Left ventricle myocardium superior (tissue), 1 donor: ENCODE measurements at places on chromosomes 4 and X. TPM values are rescaled to one million over a fixed set of nuclear protein-coding genes. Genes with fewer than 3 reads are reported as not detected.

IDUA gene
- 8.7 TPM for total RNA-seq

MID1 gene
- 5.9 TPM for total RNA-seq

MGAT4D gene
- not detected for total RNA-seq

PI4K2B gene
- total RNA-seq, result 2.0 TPM

DTHD1 gene
- 0.10 TPM for total RNA-seq

GPR34 gene
- total RNA-seq, result 8.6 TPM

DNA sequence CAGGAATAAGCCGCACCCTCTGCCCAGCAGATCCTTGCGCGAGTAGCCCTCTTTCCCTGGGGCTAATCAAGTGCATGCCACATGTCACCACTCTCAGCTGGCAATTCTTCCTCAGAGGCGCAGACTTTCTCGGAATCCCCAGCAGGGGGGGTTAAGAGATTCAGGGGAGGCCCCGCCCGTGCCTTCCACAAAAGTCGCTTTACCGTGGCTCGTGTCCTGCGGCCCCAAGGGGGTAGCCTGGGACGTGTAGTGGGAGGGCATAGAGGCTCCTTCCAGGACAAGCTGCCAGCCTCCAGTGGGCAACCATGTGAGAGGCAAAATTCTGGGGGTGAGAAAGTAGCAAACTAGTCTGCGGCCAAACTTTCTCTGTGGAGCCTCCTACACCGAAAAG lies 652 bp downstream of the SRPX start:
- DNase-seq, result peak; percentile 48

GRCh38 chr4:75107755-75108612 lies 175.1 kb downstream of the PARM1 start:
- no peak for DNase-seq

DNA sequence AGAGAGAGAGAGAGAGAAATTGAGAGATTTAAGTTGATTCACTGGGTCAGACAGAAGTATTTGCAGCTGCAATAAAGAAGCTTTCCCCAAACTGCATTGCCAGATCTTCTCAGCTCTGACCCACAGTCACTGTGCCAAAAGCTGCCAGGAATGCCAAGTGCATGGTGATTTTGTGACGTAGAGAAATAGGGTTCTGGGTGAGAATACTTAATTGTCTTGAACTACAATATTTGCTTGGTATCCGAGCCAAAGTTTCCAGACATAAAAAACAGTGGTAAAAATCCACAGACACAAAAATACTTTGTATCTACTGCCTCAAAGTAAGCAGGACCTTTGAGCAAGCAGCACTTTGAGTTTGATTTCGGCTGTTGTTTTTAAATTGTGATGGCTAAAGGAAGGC lies 331.1 kb downstream of the GRID2 start:
- DNase-seq, result no peak

DNA sequence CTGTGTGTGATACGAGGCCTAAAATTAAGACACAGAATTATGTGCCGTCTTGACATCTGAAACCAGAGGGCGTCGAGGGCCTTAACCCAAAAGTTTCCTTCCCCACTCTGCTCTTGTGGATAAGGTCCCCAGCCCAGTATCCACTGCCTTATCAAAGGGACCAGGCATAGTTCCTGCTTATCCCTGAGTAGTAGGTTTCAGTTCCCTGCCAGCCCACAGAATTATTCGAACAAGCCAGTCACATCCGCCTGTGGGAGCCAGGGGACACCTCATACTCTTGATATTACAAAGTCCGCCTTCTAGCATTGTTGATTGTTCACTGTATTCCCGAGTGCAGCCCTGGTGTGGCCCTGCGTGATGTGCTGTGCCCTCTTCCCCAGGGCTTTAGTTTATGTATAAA lies 5.4 kb upstream of the MMRN1 start:
- DNase-seq, result peak; percentile 28

- no peak for DNase-seq
Measured at GRCh38 chr4:77820649-77821561, 1.7 kb upstream of the CNOT6L start.

GRCh38 chr4:102321260-102321995 lies 23.9 kb downstream of the SLC39A8 start:
- no peak for DNase-seq

GRCh38 chr4:185396724-185397385 lies at the start of gene ANKRD37:
Gene ANKRD37, plus strand, starts transcription at chr4:185396841. Its CDS starts 83 bp downstream, at chr4:185396924.
- DNase-seq, result peak; percentile 56

DNA sequence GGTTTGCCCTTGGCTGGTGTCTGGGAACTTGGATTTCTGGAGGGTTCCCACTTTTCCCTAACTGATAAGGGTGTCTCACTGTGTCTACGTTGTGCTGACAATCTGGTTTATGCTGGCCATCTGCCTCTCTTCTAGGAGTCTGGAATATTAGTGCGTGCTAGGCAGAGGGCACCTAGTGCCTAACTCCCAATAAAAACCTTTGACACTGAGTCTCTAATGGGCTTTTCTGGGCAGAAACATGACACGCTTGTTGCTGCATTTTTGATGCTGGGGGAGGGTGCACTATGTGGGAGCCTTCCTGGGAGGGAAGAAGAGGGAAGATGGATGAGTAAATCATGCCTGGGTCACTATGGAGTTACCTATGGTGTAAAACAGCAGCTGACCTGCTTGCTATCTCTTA lies 16.3 kb upstream of the ZNF41 start:
- no peak for DNase-seq

GRCh38 chr4:69092980-69093568 lies 3.2 kb upstream of the UGT2B7 start:
- DNase-seq, result no peak

- no peak for DNase-seq
Measured at GRCh38 chrX:39249999-39250398, 448.7 kb downstream of the MID1IP1 start.

DNA sequence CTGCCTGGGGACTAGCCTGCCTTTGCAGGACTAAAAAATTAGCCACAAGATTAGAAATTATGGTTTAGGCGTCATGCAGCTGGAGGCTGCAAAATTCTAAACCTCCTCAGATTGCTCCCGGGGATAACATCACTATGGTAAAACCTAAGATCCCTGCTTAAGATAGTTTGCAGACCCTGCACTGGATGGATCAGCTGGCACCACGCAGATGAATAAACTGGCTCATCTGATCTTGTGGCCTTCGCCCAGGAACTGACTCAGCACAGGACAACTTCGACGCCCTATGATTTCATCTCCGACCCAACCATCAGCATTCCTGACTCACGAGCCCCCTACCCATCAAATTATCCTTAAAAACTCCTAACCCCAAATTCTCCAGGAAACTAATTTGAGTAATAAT lies 482.4 kb downstream of the SPRY1 start:
- no peak for DNase-seq

DNA sequence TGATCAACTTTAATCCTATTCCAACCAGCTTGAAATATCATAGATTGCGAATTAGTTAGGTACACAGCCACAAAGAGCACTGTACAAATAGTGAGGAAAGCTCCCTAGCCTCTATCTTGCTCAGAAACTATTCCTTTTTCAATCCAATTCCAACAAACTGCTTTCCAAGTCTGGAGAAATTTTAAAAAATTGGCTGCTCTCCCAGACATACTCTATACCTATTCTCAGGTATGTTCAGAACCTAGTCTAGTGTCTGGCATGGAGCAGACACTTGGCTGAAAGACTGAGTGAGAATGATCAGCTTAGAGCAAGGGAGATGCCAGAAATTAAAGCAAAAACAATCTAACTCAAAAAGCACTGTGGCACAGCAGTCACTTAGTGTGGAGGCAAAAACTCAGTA lies 105.9 kb downstream of the SLC10A7 start:
- no peak for DNase-seq
